Activated T-helper 1 cell treated with Interleukin-2 at 50 U/mL for 16 hours (primary cell): ENCODE measurements at places on chromosomes 12 and 14.

DNA sequence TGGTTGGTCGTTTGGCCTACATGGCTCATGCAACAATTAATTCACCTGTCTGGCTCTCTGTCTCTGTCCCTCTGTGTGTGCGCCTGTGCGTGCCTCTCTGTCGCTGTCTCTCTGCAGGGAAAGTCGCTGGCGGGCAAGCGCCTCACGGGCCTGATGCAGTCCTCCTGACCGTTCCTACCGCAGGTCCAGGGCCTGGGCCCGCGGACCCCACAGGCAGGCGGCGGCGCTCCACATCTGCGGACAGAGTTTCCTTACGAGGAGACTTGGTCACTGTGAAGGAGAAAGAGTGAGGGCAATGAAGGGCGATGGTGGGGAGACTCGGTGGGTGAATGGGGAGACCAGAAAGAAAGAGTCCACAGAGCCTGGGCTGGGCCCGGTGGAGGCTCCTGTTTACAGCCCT lies 331.6 kb downstream of the DPF3 start:
- no peak for DNase-seq

DNA sequence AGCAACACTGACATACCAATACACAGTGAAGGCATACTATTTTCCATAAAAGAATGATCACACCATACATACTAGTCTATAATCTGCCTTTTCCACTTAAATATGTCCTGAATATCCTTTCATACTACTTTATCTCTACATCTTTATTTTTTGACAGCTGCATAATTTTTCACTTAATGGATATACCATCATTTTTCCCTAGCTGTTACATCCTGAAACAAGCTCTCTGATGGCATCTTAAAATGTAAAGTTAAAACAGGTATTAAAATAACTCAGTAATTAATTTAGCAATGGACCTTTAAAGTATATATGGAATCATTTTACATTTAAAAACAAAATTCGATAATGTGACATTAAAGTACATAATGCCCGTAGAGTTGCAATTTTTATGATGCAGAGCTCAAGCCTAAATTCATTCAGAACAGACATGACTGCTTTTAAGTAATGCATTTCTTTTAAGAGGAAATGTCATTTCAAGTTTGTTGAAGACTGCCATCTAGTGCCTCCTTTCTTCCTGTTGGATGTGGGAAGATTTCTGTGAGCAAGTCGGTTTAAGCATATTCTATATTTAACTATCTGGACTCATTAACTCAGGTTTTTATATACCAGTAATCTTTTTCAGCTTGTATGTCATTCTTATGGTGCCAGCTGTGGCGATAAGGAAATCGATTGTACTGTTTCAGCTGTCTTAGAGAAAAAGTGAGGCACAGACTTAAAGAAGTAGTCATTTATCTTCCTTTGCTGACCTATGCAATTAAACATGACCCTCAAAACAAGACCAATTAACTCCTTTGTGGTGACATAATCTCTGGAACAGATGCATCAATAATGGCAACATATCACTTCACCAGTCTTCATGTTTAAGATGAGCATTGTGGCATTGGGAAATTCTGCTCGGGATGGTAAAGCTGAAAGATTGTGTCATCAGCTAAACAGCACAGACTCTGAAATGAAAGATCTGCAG lies 20.3 kb downstream of the PRICKLE1 start:
- DNase-seq = no peak

- DNase-seq = no peak
Measured at GRCh38 chr14:71933001-71933587, 865 bp downstream of the RGS6 start.

DNA sequence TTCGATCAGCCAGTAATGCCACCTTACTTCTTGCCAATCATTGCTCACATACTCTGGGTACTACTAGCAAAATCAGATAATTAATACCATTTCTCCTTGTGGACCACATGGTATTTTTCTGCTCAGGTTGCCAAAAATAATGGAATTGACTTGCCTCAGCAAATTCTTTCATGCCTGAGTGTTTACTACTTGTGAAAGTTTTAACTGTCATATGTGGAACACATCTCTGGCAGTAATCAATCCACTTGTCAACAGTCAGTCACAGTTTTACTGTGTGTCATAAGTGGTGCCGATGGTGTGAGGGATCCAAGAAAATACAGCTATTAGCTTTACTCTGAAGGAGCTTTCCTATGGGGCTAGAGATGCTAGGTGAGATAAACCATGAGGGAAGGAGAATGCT lies 55.3 kb upstream of the ATF1 start:
- no peak for DNase-seq

DNA sequence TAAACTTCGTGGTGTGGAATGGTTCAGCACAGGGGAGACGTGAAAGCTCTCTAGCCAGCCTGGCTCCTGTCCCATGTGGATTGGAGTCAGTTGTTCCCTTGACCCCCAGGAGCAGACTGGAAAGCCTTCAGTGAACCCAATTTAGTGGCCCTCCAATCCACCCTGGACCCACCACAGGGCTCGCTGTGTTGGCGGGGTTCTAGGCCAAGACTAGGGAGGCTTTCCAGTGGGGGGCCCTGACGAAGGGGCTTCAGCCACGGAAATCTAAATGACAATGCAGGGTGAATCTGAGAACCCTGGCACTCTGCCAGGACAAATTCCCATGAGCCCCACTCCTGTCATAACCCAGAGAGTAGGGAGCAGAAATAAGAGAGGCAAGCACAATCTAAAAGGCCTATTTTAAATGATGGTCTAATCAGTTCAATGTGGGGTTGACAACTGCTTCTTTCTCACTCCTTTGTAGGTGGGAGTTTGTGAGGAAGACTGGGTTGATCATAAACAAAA lies 110.8 kb downstream of the SLC35F4 start:
- DNase-seq = no peak

DNA sequence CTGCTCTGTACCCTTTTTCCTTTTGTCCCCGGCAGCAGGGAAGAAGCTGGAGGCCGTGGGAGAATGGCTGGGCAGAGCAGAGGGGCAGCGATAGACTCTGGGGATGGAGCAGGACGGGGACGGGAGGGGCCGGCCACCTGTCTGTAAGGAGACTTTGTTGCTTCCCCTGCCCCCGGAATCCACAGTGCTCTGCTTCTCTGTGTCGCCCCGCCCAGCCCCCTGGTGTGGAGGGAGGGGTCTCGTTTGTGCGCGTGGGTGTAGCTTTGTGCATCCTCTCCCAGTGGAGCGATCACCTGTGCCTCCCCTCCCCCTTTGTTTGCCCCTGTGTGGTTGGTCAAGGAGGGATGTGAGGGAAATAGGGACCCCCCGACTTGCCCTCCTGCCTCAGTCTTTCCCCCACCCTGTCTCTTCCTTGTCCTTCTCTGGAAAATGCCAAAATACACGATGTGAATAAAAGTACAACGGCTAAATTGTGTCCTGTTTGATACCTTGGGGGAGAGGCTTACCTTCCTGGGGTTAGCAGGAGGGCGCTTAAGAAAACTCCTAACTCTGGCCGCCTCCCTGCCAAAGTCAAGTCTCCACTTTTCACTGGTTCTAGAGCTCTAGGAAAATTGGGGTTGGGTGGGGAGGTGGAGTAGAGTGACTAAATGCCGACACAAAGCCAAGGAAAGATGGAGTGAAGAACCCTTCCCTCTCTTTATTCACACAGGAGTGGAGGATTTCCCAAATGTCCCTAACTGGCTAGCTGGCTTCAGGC lies 990 bp upstream of the TPI1 start:
- DNase-seq = no peak

DNA sequence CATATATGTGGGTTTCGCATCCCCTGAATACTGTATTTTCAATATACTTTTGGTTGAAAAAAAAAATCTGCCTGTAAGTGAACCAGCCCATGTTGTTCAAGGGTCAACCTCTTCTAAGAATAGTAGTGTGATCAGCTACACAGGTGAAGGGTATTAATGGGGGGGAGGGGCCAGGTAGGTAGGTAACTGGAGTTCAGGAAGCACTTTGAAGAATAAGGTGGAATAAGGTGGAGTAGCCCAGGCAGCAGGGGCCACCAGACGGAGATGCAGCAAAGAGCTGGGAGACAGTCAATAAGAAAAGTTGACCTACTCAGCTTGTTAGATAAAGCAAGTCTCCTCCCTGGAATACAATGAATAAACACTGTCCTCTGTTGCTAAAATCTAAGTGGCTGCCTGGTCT lies 9.3 kb downstream of the LDHB start:
- DNase-seq = no peak

GRCh38 chr12:91773749-91774429 lies 371.8 kb downstream of the BTG1 start:
- no peak for DNase-seq

DNA sequence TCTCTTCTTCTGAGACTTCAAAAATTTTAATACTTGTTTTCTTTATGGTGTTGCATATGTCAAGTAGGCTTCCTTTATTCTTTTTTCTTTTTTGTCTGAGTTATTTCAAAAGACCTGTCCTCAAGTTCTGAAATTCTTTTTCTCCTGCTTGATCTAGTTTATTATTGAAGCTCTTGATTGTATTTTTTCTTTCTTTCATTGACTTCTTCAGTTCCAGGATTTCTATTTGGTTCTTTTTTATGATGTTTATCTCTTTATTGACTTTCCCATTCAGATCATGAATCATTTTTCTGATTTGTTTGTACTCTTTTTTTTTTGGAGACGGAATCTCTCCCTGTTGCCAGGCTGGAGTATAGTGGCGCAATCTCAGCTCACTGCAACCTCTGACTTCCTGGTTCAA lies 34.1 kb downstream of the IFT43 start:
- DNase-seq = no peak

DNA sequence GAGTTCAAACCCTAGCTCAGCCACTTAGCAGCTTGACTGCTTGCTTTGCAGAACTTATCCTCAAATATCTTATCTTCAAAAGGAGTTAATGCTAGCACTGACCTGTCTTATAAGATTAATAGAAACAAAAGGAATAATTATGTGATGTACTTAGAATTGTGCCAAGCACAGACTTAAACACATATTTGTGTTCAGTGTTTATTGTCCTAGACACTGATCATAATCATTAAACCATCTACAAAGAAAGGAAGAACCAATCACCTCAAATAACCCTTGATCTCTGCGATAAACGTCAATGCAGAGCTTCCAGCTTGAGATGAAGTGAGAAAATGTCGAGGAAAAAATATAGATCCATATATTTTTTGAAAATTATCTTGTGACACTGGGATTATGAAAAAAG lies 73.1 kb downstream of the ATXN7L3B start:
- no peak for DNase-seq

GRCh38 chr14:22200977-22201605 lies 387.9 kb downstream of the DAD1 start:
- no peak for DNase-seq

GRCh38 chr12:124923905-124924734 lies 9.7 kb upstream of the UBC start:
- no peak for DNase-seq

DNA sequence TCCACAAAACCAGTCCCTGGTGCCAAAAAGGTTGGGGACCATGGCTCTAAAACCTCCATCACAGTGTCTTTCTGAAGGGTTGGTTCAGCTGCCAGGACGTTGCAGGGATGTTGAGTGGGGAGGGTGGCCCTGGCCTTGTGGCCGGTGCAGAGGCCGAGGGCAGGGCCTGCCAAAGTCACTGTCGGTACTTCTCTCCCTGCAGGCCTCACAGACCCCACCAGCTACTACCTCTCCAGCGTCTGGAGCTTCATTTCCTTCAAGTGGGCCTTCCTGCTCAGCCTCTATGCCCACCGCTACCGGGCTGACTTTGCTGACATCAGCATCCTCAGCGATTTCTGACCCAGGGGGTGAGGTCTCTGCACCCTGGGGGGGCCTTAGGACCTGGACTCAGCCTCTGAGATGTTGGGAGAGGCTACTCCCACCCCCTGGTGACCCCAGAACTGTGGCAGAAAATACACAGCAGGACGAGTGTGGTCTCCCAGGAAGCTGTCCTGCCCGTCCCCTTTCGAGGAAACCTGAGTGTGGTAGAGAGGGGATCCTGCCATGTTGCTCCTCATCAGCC lies 7.0 kb downstream of the SLC48A1 start:
- no peak for DNase-seq

GRCh38 chr12:131528667-131529066 lies 182.2 kb upstream of the SFSWAP start:
- DNase-seq = no peak

- no peak for DNase-seq
Measured at GRCh38 chr12:121953695-121954094, 35.3 kb downstream of the CFAP251 start.

DNA sequence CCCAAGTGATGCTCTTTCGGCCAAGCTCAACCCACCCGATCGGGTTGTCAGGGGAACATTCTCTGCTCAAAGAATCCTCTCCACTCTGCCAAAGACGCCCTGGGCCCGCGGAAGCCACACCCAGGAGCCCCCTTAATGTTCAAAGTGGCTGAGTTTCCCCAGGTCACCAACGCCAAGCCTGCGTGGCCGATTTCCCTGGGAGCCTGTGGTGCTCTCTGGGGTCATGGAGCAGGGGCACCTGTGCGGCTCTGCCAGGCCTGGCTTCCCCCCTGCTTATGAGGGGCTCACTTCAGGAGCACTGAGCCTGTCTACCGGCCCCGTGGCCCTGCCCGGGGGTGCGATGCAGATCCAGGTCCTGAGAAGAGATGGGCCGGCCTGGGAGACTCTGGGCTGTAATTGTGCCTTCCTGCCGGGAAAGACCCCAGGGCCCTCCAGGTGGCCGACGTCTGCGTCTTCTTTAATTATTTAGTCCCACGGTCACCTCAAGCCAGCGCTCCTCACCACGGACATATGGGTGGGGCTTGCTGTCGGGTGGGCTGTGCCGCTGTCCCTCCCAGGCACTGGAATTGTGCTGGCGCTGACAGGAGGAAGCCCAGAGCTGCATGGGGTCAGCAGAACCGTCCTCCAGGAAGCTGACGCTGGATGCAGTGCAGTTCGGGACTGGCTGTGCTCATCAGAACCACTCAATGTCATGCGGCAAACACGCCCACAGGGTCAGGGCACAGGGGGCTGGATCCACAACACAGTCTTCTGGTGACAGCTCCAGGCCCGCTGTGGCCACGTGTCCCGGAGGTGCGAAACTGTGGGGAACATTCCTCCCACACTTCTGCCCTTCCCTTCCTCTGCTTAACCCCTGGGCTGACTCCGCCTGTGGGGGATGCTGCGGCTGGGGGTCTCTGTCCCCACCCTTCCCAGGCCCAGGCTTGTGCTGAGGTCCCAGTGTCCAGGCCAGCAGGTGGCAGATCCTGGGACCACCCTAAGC lies 267.6 kb upstream of the SFSWAP start:
- DNase-seq = no peak

GRCh38 chr14:98184457-98184856 lies 1087.5 kb downstream of the BCL11B start:
- DNase-seq = no peak

GRCh38 chr12:70190262-70191010 lies 52.8 kb upstream of the CNOT2 start:
- no peak for DNase-seq

DNA sequence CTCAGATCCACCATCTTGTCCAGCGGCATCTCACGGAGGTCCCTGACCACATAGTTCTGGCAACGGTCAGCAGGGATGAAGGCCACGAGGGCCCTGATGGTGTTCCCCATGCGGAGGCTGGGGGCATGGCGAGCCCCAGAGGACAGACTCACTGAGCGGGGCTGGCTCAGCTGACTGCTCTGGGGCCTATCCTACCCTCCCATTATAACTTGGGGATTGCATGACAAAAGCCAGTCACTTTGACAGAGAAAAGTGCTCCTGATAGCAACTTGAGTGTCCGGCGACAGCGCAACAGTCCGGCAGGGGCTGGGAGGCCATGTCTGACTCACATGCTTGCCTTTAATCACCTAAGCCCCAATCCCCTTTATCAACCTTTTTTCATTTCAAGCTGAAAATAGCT lies at the start of gene LRRC10:
Gene LRRC10, minus strand, starts transcription at position 179 of the 400 bp plus-strand sequence. Its CDS starts 69 bp downstream, at position 110.
- DNase-seq = no peak
